ENCODE measurements at places on chromosomes 6 and 20. TPM values are rescaled to one million over a fixed set of nuclear protein-coding genes. Genes with fewer than 3 reads are reported as not detected.

PXMP4 gene
- total RNA-seq: 8.9 TPM

SLC17A3 gene
- total RNA-seq: not detected

TMEM74B gene
- total RNA-seq: 0.11 TPM

CRYBG1 gene
- total RNA-seq: 6.1 TPM

CST5 gene
- not detected for total RNA-seq
